H4 (cell line): ENCODE measurements at places on chromosomes 5 and 9. TPM values are rescaled to one million over a fixed set of nuclear protein-coding genes. Genes with fewer than 3 reads are reported as not detected.

Gene LCNL1
- total RNA-seq, result not detected in 2 replicates

Gene COL27A1
- total RNA-seq, result 1.3 and 2.4 TPM in 2 replicates

Gene CCDC183
- total RNA-seq, result 0.47 TPM in 1 of 2 replicates, not detected in the other

Gene ACTBL2
- 6.7 and 7.0 TPM in 2 replicates for total RNA-seq

Gene SLC6A3
- total RNA-seq, result not detected in 2 replicates

DNA sequence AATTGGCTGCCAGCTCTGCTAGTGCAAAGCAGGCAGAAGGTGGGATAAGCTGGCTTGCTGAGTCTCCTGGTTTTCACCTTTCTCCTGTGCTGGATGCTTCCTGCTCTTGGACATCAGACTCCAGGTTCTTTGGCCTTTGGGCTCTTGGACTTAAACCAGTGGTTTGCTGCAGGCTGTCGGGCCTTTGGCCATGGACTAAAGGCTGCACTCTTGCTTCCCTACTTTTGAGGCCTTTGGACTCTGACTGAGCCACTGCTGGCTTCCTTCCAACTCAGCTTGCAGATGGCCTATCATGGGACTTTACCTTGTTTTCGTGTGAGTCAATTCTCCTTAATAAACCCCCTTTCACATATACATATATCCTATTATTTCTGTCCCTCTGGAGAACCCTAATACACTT, 1293.9 kb upstream of the CDH6 start:
- no peak for DNase-seq

- peak; percentile 42 for DNase-seq
Observed at GRCh38 chr9:109507421-109507838, 9.3 kb upstream of the PTPN3 start.

DNA sequence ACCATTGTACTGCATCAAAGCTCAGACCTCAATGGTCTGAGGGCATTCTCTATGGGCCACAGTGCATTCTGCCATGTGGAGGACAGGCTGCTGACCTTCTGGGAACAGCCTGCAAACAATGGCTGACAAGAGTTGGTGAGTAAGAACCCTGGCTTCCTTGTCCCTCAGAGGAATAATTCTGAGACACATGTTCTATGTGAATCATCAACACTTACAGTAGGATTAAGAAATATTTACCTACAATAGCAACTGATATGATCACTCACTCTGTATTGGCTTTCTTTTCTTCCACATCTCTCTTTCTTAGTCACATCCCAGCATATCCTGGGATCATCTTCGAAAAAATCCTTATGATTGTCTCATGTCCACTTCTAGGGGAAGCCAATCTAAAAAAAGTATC, 306.5 kb upstream of the ITGA1 start:
- no peak for DNase-seq

DNA sequence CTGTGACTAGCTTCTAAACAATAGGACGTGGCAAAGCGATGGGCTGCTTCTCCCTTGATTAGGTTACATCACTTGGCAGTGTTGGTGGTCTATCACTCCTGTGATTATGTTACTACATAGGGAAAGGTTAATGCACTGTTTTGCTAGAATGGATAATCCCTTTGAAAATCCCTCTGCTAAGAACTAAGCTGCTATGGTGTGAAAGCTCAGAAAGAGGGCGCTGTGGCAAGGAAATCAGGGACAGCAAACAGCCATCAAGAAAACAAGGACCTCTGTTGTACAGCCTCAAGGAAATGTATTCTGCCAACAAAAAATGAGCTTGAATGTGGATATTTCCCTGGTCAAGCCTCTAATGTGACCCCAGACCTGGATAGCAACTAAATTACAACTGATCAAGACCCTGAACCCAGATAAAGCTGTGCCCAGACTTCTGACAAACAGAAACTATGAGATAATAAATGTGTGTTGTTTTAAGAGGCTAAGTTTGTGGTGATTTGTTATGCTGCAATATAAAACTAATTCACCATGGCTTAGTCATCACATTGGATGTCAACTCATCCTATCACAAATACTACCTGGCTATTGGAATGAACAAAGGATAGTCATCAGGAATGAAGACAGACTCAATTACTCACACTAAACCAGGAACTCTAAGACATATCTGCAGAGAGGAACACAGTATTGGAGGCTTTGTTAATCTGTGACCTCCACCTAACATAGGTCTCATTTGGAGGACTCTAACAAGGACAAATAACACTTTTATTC, 1215.9 kb downstream of the EFNA5 start:
- peak; percentile 47 for DNase-seq

DNA sequence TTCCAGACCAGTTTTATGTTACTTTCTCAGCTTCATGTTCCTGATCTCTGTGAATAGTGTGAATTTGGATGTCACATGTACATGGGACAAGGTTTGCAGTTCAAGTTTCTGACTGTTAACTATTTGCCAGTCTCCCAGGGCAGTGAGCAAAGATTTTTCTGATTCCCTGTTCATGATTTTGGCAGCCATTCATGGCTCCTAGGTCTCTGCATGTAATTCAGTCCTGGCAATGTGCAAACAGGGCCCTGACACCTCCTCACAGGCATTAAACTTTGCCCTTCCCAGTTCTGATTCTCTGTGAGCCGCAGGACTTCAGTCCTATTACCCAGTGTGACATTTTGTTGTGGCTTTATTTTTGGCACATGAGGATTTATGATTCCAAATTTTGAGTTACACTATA, 349.7 kb downstream of the ARRDC3 start:
- DNase-seq, result no peak

GRCh38 chr5:73122875-73123810, 2.8 kb downstream of the TMEM171 start:
- no peak for DNase-seq

DNA sequence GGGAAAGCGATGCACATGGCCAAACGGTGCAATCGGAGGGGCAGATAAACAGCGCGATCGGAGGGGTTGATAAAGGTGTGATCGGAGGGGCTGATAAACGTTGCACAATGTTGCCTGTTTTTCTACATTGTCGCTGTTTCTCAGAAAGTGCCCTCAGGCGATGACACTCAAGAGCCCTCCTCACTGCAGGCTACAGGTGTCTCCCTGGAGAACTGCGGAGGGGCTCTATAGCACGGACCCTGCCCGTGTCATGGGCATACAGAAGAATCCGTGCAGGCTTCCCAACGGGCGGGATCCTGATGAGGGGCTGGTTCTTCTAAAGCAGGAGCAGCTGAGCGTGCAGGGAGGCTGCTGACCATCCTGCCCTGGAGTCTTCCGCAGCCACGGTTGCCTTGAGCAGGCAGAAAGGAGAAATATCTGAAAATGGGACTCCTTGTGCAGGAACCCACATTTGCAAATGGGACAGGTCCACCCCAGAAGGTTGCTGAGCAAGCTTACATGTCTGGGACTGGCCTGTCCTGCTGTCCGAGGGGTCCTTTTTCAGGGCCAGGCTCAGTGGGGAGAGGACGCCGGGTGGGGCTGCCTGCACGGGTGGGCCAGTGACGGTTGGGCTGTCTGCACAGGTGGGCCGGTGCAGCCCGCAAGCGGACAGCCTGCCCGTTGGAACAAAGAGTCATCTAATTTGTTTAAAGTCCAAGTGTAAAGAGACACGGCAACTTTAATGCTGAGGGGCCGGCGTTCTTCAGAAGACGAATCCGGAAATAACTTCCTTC, 25.1 kb upstream of the LPCAT1 start:
- DNase-seq, result no peak

GRCh38 chr5:109916481-109917153, 226.9 kb downstream of the MAN2A1 start:
- no peak for DNase-seq
